ENCODE measurements at places on chromosomes 3 and 15.

DNA sequence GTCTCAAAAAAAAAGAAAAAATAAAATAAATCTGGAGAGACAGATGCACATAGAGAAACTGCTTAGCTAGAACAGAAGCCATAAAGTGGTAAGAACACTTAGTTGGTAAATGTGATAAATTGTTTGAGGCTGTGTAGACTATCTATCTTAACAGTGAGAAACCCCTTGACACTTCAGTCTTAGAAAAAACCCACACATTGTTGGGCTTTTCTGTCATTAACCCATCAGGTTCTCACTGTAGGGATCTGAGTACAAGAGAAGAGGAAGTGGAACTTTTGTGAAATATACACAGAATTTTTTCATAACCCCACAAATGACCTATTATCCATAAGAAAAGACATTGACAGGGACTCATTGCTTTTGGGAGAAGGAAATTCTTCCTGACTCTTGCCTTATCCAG lies 24.4 kb downstream of the TP63 start:
- no peak for DNase-seq

GRCh38 chr3:14426305-14426620 lies 23.9 kb downstream of the SLC6A6 start:
- DNase-seq, result no peak

DNA sequence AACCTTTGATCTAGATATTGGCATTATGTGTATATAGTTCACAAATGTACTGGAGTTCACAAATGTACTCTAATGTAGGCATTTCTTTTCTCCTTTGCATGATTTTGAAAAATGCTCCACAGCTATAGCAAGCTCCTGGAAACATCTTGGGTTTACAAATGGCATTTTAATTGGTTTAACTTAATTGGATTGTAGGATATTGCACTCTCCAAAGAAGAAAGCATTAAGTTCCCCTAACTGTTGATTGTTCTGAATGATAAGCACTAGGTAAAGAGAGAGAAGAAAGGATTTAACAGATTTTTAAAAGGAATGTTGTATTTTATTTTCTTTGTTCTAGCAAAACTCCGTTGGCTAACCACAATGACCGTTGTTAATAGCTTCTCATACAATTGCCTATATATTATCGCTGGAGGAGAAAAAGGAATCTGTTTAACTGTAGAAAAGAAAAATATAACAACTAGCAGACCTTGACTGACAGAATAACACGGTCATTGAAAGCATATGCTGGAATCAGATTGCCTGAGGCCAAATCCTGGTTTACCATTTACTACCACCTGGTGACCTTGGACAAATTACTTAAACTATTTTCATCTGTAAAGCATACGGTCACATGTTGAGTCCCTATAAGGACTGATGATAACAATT lies 170.8 kb downstream of the PEX5L start:
- DNase-seq, result no peak

- DNase-seq, result peak; percentile 20
Observed at GRCh38 chr3:122488262-122488973, 26.3 kb downstream of the KPNA1 start.

- no peak for DNase-seq
Observed at GRCh38 chr15:36156879-36157427, 422.5 kb upstream of the CDIN1 start.

DNA sequence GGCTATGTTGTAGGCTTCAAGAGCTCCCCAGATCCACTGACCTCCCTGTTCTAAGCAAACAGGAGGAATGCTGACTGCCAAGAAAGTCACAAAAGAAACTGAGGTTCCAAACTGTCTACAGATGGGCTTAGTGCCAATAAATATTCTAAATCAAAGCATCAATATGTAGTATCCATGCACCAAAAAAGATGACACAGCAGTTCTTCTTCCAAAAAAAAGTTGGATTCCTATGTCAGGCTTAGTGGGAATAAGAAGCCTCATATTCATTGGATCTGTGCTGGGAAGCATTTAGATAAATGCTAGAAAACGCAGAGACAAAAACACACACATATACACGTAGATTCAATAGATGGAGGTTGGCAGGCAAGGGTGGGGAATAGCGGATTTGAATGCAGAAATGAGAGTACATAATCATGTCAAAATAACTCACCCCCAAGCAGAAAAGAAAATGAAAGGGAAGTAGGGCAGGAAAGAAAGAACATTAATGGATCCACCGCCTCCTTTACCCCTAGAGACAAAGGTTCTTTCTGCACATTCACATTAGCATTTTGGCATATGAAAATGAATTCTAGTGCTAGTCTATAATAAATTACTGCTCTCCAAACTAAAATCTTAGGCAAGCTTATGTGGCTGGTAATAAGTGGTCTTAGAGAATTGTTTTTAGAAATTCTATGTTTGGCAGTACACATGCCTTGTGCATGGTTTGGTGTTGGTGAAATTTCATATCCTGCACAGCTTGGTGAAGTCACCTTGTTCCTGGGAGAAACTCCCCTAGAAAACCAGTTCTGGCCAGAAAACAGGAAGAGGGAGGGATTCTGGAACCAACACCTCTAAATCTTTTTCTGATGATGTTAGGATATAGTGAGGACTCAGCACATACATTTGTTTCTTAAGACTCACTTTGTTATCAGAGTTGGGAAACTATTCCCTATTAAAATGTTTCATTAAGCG lies 283.4 kb downstream of the LSAMP start:
- no peak for DNase-seq

- no peak for DNase-seq
Observed at GRCh38 chr3:24498796-24499195, 4.1 kb upstream of the THRB start.

DNA sequence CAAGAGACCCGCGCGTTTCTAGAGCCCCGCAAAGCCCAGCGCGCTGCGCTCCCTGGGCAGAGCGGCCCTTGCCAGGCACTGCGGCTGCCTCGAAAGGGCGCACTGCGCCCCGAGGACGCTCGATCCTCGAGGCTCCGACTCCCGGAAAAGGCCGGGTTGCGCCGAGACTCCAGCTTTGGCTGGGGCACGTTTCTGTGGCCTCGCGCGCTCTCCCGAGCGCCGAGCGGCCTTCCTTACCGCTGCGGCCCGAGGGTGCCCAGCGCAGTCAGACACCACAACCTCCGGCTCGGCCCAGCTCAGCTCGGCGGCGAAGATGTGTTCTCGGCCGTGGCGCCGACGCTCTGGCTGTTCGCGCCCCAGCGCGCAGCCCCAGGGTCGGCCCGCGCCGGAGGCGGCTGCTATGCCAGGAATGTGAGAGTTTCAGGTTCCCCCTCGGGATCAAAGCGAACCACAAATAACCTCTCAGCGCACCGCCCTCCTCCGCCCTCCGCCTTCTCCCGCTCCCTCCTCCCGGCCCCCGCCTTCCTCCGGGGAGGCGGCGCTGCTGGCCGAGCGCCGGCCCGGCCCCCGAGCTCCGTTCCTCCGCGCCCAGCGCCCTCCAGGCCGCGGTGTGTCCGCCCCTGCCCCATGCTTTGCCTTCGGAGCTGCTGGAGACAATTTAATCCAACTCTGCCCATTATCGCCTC lies at the start of gene AMOTL2:
AMOTL2 (minus strand) TSS at position 343 of the 686 bp plus-strand sequence. CDS start 3,014 bp downstream, outside the sequence.
- DNase-seq, result no peak

DNA sequence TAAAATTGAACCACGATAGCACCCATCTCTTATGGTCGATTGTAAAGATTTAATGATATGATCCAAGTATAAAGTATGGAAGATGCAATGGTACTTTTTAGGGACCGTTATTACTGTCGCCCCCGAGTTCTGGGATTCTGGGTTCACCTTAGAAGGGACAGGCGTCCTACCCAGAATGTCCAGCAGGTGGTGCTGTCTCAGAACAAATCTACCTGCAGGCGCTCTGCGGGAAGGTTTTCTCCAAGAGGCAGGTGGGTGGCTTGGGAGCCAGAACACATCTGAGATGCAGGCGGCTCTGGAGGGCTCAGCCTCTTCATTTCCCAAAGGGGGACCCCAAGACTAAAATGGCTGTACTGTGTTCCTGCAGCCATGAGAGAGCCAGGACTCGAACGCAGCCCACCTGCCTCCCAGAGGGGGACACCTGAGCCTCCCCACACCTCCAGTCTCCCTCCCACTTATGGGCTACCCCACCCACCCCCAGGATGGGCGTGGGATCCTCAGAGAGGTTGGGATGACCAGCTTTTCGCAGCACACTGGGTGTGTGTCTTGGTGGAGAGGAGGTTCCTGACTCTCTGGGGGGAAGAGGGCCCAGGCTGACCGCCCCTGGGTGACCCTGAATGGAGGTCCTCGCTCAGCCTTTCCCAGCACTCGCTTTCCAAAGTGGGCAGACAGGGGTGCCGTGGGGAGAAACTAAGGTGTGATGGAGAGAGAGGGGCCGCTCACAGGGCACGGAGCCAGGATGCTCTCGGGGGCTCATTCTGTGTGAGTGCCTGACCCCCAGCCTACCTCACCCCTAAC lies 28.1 kb upstream of the CORO2B start:
- peak; percentile 48 for DNase-seq

DNA sequence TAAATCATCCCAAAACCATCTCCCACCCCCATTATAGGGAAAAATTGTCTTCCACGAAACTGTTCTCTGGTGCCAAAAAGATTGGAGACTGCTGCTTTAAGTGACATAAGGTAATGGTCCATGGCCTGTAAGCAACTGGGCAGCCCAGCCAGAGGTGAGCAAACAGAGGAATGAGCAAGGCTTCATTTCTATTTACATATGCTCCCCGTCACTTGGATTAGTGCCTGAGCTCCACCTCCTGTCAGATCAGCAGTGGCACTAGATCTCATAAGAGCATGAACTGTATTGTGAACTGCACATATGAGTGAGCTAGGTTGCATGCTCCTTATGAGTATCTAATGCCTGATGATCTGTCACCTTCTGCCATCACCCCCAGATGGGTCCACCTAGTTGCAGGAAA lies 1159.8 kb upstream of the ALCAM start:
- no peak for DNase-seq

GRCh38 chr15:94306700-94307650 lies 75.6 kb downstream of the MCTP2 start:
- DNase-seq, result no peak

- DNase-seq, result no peak
Observed at GRCh38 chr15:81326466-81327212, 2.7 kb upstream of the STARD5 start.

Data from naive thymus-derived CD4-positive, alpha-beta T cell (primary cell).